Stimulated activated CD4-positive, alpha-beta T cell treated with anti-CD3 and anti-CD28 coated beads, Interleukin-1b, Interleukin-23, amount 100 ng/mL, for 1 hour (primary cell): ENCODE measurements at places on chromosomes 4 and X.
A peak's percentile ranks its signal among the peaks of the same experiment; 100 is the strongest.

GRCh38 chr4:174207367-174207766 is 76.1 kb downstream of the FBXO8 start:
- no peak for DNase-seq

DNA sequence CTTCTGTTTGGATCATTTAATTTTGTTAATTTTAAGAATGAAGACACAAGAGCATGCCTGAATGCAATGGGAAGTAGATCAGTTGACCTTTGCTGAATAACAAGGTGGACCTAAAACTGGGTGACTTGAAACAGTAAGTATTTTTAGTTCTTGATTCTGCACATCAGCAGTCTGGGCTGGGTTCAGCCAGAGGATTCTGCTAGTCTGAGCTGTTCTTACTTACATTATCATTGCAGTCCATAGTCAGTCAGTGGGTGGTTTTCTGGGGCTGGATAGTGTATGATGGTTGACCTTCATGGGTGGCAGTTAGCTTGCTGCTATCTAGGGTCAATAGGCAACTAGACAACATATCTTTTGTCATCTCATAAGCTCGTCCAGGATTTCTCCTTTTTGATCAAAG is 91.4 kb downstream of the HS3ST1 start:
- DNase-seq, result no peak

- no peak for DNase-seq
Observed at GRCh38 chrX:118392716-118393115, 46.8 kb downstream of the WDR44 start.

DNA sequence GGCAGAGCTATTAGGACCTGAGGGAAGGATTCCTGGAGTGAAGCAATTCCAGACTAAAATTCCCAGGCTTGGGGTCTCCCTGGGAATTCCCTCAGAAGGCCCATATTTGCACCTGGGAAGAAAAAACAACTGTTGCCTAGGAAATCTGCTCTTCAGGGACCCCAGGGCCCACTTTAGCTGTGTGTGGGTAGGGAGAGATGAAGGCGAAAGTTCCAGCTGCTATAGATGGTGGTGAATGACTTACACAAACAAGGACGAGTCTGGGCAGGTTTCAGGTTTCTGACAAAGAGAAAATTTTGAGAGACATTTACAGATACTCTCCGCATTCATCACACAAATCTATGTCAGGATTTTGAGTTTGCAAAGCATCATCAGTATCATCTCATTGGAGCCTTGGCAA is 126.1 kb downstream of the GPC3 start:
- no peak for DNase-seq

DNA sequence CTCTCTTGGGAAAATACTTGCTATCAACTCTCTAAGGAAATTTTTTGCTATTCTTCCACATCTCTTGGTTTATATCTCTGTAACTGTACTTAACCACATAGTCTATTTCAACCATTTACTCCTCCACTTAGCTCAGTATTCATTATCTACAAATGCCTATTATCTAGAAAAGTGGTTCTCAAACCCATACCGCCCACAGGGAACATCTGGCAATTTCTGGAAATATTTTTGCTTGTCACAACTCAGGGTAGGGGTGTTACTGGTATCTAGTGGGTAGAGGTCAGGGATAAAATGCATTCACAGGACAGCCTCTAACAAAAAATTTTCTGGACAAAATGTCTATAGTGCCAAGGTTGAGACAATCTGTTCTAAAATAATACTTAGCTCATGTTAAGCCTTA is 14.4 kb downstream of the ATRX start:
- no peak for DNase-seq

DNA sequence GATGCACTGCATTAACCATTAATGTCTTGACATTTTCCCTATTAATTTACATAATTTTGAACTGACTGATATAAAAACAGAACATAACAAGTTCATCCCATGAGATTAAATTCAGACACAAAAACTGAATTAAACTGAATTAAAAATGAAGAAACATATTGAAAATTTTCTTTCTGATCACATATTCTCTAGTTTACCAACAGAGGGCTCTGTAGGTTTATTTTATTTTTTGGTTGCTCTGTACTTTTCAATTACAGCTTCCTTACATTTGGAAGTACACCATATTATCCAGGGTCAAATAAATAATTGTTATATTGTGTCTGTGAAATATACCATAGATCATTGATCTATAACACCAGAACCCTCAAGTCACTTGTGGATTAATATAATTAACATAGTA is 27.3 kb upstream of the CT83 start:
- DNase-seq, result no peak

DNA sequence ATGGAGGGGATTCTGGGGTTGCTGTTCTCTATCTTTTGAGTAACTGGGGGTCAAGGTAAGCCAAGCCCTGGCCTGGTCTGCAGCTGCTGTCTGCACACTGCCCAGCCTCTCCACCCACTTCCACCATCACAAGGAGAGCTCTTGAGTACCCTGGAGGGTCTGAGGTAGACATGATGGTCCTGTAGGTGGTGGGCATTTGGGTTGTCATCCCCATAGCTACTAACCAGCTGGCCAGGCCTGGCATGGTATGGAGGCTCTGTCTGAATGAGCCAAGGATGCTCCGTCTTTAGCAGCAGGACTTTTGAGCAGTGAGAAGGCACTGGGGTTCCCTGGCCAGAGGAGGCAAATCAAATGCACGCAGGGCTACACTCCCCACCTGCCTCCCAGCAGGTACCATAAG is 82.7 kb downstream of the NHSL2 start:
- no peak for DNase-seq

DNA sequence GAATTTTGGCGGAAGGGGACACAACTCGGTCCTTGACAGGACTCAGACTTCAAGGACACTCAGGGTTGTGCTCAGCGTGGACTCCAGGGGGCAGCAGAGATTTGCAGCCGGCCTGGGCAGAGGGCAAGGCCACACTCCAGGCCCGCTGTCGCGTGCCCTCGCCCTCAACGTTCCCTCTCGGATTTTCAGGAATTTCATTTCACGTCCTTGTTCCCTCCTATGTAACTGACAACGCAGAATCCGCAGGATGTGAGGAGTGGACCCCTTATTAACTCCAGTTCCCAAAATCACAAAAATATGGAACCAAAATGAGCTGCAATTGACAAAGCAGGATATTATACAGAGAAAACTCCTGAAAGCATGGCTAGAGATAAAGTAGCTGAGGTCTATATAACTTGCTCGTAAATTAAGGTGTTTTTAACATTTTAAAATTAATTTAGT is 21.0 kb upstream of the DCTD start:
- peak; percentile 51 for DNase-seq

DNA sequence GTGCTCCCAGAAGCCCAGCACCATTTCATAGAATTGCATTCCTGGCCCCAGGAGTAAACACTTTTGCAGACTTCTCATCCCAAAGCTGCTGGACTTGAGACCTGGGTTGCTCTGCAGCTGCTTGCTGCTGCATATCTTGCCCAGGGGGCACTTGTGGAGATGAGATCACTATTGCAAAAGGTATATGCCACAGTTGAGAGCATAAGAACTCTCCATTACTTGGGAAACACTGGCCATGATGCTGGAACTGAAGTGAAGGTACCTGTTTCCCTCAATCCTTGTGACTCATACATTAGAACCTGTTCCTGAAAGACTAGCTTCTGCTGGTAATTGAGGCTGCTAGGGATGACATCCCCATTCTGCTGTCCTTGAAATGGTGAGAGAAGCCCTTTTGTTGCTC is 43.1 kb upstream of the WDR1 start:
- no peak for DNase-seq

- DNase-seq, result no peak
Observed at GRCh38 chrX:384861-385260, 1.8 kb downstream of the PPP2R3B start.

GRCh38 chrX:10749113-10749512 is 128.7 kb upstream of the MID1 start:
- no peak for DNase-seq

GRCh38 chr4:108116423-108117168 is 52.1 kb downstream of the LEF1 start:
- DNase-seq, result no peak

DNA sequence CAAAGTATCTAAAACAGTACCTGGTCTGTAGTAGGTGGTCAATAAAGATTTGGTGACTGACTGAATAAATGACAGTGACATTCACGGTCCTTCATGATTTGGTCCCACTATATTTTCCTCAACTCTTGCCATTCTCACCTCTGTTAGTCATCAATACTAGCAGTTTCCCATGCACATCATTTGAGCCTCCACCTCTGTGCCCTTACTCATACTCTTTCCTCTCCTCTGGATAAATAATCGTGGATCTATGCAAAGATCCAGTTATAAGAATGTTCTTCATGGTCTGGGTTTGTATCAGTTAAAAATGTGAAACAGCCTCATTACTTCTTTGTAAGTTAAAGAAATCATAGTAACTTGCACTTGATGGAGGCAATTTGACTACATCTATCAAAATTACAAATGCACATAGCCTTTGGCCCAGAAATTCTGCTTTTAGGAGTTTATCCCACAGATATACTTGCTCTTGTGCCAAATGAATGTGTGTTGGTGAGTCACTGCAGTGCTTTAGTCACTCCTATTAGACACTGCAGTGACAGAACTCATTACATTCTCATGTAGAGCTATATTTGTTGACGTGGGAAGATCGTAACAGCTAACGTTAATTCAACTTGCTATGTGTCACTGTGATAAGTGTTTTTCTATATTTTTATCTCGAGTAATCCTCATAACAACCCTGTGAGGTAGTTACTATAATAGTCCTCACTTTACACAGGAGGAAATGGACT is 121.9 kb upstream of the SMIM10 start:
- DNase-seq, result no peak

DNA sequence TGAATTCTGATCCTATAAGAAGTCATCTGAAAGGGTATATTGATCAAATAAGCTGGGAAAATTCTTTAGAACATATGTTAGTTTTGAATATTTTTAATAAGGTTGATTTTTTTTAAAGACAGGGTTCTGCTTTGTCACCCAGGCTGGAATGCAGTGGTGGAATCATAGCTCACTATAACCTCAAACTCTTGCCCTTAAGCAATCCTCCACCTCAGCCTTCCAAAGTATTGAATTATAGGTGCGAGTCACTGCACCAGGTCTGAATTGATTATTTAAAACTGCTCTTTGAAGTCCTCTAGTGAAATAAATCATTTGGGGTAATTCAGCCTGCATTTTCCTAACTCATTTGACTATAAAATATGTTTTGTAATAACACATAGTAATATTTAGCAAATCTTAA is 812.3 kb downstream of the PDHA2 start:
- DNase-seq, result no peak

GRCh38 chr4:109562457-109563239 is 2.6 kb downstream of the MCUB start:
- no peak for DNase-seq

DNA sequence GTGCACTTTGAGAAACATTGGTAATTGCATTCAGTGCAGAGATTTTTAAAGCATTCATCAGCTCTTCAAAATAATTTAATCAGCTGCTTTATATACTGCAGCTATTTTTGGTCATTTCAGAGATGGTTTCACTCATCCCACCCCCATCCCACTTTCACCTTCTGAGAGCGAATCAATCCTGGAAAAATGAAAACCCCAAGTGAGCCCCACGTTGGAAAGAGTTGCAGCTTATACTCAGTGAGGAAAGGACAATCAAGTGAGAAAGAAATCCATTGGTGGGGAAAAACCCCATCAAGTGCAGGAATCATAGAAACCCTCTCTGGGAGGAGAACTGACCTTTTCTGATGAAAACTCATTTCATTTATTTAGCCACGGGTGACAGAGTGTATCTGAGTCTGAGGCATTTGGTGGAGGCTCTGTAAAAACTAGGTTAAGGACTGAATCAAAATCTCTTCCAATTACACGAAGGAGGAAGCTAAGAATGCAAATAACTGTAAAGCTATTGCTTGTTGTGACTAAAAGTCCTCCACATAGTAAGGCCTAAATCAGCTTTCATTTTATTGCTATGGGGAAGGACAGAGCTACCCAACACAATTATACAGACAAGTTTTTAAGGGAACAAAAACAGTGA is 240.4 kb upstream of the PGRMC2 start:
- no peak for DNase-seq

- DNase-seq, result no peak
Observed at GRCh38 chr4:87819281-87819919, 13.4 kb upstream of the MEPE start.

DNA sequence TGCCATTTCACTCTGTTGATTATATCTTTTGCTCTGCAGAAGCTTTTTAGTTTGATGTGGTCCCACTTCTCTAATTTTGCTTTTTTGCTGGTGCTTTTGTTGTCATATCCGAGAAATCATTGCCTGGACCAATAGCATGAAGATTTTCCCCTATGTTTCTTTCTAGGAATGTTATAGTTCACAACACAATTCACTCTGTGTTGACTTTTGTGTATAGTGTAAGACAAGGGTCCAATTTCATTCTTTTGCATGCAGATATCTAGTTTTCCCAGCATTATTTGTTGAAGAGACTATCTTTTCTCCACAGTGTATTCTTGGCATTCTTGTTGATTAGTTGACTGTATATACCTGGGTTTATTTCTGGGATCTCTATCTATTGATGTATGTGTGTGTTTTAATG is 8.3 kb upstream of the CPE start:
- no peak for DNase-seq

- no peak for DNase-seq
Observed at GRCh38 chr4:87856816-87857215, 24.0 kb downstream of the MEPE start.

DNA sequence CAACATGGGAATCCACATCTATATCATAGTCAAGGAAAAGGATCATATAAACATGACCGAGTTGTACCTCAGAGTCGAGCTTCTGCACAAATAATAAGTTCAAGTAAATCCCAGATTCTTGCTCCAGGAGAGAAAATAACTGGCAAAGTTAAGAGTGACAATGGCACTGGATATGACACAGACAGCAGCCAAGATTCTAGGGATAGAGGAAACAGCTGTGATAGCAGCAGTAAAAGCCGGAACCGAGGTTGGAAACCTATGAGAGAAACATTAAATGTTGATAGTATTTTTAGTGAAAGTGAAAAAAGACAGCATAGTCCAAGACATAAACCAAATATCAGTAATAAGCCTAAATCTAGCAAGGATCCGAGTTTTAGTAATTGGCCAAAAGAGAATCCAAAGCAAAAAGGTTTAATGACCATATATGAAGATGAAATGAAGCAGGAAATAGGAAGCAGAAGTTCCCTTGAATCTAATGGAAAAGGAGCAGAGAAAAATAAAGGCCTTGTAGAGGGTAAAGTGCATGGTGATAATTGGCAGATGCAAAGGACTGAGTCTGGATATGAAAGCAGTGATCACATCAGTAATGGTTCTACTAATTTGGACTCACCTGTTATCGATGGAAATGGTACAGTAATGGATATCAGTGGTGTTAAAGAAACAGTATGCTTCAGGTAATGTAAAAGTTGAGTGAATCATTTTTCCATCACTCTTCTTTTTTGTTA is 50.4 kb downstream of the FABP2 start:
- no peak for DNase-seq

GRCh38 chrX:72714478-72714916 is 391 bp upstream of the PHKA1 start:
- DNase-seq, result no peak

- no peak for DNase-seq
Observed at GRCh38 chr4:8115916-8116315, 42.7 kb downstream of the ABLIM2 start.

DNA sequence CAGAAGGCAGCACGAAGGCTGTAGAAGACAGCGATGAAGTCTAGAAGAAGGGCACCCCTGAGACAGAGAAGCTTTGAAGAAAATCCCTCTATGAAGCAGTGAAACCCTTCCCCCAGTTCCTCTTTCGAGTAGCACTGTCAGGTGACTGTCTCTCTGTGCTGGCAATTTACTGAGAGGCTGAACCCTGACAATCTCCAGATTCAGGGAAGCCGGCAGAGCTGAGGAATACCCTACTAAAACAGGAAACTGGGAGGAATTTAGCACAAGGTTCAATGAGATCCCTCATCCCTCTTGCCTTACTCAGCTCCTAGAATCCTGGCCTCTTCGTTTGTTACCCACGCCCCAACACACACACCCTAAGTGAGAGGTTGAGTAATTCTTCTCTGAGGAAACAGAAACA is 239.7 kb upstream of the NOCT start:
- DNase-seq, result no peak
